ENCODE measurements at places on chromosomes 16 and 17.

DNA sequence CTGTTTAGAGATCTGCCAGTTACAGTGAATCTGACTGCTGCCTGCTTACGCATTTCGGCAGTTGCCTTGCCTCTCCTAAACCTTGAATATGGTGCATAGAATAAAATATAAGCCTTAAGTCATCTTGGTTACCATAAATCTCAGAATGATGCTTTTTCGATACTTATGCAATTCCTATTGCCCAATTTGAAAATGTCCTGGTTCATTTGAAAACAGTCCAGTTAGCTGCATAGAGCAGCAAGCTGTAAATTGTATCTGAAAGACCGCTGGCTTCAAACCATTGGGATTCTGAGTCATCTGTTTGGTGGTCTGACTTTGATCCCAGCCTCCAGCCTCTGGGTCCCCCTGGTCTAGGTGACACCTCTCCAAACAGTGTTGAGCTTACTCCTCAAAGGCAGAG is 2.7 kb upstream of the PRKCA start:
- DNase-seq, result no peak

GRCh38 chr17:19753051-19753509 is 5.0 kb upstream of the ALDH3A1 start:
- DNase-seq, result peak; percentile 93

DNA sequence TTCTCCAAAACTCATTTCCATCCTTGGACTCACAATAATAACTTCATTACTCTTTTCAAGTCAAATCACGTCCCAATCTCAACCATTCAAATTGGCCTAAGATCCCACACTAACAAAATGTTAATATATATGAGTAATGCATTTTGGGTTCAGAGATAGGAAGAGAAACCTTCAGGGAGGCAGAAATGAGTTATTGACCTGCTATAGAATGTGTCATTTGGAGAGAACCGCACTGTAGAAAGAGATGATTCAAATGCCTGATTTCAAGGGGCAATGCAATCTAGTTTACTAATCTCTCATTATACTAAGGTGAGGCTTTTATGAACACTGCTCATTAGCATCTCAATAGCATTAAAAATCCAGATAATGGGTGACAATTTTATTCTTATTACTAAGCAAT is 1595.0 kb upstream of the GOT2 start:
- DNase-seq, result no peak

GRCh38 chr17:45221081-45222013 is at the start of gene FMNL1:
TSS of gene FMNL1 (plus strand) at chr17:45221885. CDS start at chr17:45222125, 240 bp downstream.
- no peak for DNase-seq

GRCh38 chr17:3557768-3558583 is at the start of gene TRPV3:
TSS of gene TRPV3 (minus strand) at chr17:3557812. CDS start at chr17:3554850, 2,962 bp downstream.
- peak; percentile 71 for DNase-seq

GRCh38 chr17:47172696-47173565 is 16.2 kb downstream of the CDC27 start:
- no peak for DNase-seq

DNA sequence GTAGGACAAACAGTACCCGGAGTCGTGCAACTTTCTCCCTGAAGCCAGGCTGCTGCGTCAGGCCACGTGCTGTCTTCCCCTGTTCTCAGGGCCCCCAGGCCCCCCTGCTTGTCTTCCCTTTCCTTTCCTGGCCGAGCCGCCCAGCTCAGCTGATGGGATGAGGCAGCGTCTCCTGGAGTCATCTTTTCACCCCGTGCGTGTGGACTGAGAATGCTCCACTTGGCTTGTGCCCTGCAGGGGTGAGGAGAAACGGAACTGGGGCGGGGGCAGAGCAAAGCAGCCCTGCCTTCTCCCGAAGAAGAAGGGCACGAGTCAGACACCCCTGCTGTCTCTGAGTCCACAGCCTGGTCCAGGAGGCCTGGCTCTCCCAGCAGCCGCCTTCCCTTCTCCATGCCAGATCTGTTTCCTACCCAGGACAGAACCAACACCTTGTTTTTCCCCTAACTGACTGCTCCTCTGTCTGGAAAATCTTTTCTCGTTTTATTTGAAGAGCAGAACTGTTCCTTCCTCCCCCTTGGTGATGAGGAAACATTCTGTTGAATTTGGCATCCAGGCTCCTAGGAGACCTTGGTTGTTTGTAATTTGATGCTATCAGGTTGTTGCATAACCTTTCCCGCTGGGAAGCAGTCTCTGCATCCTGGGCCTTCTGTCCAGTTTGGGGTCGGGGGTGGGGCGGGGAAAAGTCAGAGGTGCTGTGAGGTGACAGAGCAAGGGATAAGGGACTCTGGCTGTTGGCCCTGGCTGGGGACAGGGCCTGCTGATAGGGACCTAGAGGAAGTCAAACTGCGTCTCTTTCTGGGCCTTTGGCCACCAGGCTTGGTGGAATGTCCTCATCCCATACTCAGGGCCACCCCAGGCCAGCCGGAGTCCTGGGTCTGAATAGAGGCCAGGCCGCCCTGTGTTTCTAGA is 78.8 kb downstream of the WIPI1 start:
- DNase-seq, result peak; percentile 92

DNA sequence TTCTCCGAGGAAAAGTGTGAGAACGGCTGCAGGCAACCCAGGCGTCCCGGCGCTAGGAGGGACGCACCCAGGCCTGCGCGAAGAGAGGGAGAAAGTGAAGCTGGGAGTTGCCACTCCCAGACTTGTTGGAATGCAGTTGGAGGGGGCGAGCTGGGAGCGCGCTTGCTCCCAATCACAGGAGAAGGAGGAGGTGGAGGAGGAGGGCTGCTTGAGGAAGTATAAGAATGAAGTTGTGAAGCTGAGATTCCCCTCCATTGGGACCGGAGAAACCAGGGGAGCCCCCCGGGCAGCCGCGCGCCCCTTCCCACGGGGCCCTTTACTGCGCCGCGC is at the start of gene ERBB2:
Gene ERBB2, plus strand, starts transcription at position 247 of the 330 bp plus-strand sequence. CDS start 175 bp downstream, outside the sequence.
- DNase-seq, result peak; percentile 89

DNA sequence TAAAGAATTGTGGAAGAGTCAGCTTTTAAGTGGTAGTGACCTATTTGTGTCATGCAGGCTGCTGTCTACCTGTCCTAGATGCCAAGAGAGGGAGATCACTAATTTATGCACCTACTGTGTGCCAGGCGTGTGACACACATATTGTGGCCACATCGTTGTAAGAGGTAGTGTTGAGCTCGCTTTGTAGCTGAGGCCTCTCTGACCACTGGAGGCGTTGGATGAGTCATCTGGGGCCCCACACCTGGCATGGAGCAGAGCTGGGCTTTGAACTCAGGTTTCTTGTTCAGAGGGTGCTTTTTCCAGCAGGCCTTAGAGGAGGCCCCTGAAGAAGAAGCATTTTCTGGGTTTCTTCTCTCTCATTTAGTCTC is 52.3 kb upstream of the LGALS9 start:
- no peak for DNase-seq

DNA sequence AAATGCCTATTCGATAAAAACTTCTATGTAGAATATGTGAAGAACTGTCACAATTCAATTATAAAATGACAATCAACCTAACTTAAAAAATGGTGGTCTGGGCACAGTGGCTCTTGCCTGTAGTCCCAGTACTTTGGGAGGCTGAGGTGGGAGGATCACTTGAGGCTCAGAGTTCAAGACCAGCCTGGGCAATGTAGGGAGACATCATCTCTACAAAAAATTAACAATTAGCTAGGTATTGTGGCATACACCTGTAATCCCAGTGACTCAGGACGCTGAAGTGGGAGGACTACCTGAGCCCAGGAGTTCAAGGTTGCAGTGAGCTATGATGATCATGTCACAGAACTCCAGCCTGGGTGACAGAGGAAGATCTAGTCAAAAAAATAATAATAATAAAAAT is 18.6 kb upstream of the METTL9 start:
- no peak for DNase-seq

DNA sequence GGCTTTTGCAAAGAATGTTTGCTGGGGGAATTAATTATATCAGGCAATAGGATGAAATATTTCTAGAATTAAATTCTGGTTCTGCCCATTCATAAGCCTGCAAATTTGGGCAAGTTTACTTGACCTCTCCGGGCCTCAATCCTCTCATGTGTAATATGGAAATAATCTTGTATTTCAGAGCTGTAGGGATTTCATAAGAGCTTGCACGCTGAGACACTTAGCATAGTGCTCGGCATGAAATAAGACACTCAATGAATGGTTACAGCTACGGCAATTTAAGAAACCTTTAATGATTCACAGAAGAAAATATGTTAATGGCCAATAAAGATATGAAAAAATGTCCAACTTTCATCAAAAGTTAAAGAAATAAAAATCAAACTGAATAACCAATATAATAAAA is 40.6 kb upstream of the PITPNM3 start:
- DNase-seq, result no peak

- no peak for DNase-seq
These were observed 34.4 kb downstream of the BRD7 start for GRCh38 chr16:50334106-50334975.

DNA sequence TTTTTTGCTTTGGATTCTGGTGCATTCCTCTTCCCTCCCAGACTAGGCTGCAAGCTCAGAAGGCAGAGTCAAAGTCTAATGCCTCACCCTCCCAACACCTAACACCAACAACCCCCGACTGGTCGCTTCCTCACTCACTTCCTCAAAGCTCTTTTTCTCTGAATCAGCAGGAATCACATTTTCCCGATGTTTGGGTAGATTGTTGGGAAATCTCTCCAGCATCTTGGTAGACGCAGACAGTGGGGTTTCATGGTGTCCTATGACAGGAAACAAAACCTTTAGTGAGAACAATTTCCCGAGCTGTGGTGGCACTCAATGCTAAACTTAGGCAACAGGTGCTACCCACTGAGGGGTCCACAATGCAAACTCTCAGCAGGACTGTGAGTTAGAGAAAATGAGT is 39.9 kb upstream of the ICAM2 start:
- DNase-seq, result no peak

GRCh38 chr17:48351911-48352332 is 78.1 kb downstream of the SKAP1 start:
- no peak for DNase-seq

- no peak for DNase-seq
These were observed 30.7 kb downstream of the CDRT4 start for GRCh38 chr17:15436473-15437302.

DNA sequence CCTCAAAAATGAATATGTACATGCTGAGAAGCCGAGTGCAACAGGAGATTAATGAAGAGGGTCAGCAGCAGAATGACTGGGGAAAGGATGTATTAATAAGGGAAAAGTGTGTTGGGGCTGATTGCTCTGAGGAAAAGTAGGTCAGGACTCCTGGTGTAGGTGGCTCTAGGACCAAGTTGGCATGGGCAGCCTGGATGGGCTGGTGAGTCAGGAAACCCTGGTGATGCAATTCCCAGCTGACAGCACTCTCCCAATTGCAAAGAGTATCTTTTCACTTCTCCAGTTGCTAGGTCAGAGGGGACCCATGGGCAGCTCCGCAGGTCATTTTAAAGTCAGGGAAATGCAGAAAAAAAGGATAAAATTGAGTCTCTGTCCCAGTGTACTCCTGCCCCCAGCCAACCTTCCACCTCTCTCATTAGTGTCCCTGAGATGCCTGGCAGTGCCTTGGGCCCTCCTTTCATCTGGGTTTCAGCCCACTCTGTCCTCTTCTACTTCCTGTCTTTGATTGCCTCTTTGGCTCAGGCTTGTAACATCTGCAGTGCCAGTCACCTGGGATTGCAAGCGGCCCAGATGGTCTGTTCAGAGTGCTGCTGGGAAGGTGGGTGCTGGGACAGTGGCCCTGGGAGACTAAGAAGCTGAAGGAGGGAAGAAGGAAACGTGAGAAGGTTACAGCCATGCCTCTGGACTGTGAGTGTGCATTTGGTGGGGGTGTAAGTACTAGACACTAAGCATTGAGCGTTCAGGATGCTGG is 2177.2 kb downstream of the TP53TG3F start:
- no peak for DNase-seq

- DNase-seq, result no peak
These were observed 12.4 kb upstream of the CCR7 start for GRCh38 chr17:40577611-40578065.

DNA sequence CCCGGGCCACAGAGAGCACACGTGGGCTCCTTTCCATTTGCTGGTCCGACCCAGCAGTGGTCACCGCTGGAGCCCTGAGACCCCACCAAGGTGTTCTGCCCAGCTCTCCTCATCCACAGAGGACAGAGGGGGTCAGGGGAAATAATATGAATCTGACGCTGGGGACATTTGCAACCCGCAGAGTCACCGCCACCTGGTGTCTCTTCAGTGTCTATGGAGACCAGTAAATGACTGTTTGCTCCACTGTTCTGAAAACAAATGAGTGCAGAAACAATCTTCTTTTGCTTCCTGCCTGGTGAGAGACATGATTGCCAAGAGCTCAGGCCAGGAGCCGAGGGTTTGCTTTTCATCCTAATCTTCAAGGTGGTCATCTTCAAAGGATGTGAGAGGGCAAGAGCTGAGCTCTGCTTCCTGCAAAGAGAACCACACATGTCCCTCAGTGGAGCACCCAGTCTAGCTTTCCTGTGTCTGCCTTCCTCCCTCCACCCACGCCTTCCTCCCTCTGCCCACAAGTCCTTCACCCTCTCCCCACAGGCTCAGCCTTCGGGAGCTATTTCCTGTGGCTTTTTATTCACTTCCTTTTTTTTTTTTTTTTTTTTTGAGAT is 14.7 kb upstream of the KLHDC4 start:
- no peak for DNase-seq

GRCh38 chr16:3857189-3858043 is 23.1 kb downstream of the CREBBP start:
- DNase-seq, result no peak

DNA sequence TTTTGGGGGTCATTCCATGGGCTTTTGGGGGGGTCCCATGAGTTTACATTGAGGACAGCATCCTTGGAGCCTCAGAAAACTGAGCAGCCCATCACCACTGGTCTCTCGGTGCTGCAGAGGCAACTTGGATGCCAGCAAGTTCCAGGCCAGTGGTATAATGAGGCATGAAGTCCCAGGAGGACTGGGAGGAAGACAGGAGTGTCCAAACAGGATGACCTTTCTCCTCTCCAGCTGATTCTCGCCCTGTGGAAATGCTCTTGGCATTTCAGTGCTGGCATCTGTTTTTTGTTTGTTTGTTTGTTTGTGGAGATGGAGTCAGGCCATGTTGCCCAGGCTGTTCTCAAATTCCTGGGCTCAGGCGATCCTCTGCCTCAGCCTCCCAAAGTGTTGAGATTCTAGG is 347.6 kb downstream of the SNX29 start:
- no peak for DNase-seq

- no peak for DNase-seq
These were observed 127.9 kb downstream of the ENGASE start for GRCh38 chr17:79202480-79202879.

- peak; percentile 17 for DNase-seq
These were observed 10.8 kb upstream of the ADGRG1 start for GRCh38 chr16:57617604-57618111.

- no peak for DNase-seq
These were observed 104.7 kb downstream of the MRM1 start for GRCh38 chr17:36705874-36706731.

- DNase-seq, result no peak
These were observed 238.0 kb downstream of the PHKB start for GRCh38 chr16:47699106-47699505.

- DNase-seq, result no peak
These were observed 1.3 kb downstream of the SERPINF1 start for GRCh38 chr17:1762901-1763898.

DNA sequence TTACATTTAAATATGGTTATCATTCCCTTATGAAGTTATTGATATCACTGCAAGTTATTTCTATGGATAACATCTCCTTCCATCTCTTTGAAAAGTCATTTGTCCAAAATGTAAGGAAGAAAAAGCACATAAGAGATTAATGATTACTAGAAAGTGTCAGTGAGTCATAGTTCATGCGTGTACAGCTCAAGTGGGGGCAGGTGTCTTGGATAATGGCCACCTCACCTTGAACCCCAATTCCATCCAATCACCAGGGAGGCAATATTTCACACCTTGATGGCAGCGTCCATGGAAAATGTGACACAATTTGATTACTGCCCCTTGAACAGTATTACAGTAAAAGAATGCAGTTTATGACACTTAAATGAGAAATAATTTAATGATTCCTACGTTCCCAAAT is 358.3 kb upstream of the SOX9 start:
- no peak for DNase-seq

All from breast epithelium (tissue), 4 donors.